ENCODE measurements at places on chromosomes 11 and 22. TPM values are rescaled to one million over a fixed set of nuclear protein-coding genes. Genes with fewer than 3 reads are reported as not detected.

DNA sequence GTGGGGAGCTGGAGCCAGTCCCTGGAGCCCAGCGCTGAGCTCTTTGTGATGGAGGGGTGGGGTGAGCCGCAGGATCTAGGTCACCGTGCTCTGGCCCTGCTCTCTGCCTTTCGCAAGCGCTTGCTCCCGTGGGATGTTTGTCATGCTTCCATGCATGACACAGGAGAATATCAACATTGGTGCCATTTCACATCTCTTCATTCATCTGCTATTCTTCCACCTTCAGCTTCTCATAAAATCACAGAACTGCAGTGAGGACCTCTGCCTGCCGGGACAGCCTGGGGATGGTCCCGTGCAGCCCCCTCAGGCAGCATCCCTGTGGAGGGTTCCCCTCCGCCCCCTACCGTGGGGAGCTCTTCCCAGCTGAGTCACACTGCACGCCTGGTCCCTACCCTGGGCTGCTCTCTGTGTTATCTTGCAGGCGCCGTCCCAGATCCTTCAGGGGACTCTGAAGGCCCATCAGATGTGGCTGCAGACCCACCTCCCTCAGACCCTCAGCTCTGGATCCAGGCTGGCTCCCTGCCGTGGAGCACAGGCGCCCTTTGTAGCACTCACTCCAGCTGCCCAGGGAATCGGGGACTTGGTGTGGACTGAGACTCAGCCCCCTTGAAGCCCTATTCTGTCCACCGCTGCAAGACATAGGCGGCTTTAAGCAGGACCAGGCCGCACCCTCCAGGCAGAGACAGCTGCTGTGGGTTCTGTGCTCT, 5.1 kb upstream of the SEPTIN5 start:
- DNase-seq = peak; percentile 28

- DNase-seq = no peak
Observed at GRCh38 chr11:113286509-113287497, 27.6 kb upstream of the TTC12 start.

GRCh38 chr11:975827-976226, 50.2 kb downstream of the AP2A2 start:
- peak; percentile 76 for DNase-seq

DNA sequence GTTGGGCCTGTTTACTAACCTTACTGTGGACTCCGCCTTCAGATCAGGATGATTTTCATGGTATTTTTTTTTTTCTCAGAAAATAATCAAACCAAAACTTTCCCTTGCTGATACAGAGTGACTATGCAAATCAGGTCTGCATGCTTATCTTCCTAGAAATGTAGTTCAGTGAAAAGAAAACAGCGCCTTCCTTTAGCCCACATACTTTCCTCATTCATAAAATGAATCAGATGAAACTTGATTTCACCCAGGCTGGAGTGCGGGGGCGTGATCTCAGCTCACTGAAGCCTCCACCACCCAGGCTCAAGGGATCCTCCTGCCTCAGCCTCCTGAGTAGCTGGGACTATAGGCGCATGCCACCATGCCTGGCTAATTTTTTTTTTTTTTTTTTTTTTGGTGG, 26.0 kb downstream of the ZNRF3 start:
- DNase-seq = no peak

- DNase-seq = peak; percentile 78
Observed at GRCh38 chr11:19553683-19554333, 158.8 kb upstream of the NAV2 start.

DNA sequence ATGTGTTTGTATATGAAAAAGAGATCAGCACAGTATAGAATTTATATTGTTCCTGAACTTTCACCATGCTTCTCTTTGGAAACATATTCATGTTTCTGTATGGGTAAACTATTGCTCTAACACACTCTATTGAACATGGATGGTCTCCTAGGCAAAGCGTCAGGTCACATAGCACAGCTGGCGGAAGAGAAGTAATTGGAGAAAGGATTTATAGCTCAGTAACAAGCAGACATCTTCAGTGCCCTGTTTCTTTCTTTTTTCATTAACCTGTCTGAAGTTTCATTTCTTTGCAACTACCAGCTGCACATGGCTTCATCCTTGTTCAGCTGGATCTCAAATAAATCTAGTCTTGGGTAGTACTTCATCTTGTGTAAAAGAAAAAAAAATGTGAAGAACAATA, 84.4 kb upstream of the TRPC6 start:
- DNase-seq = no peak

DNA sequence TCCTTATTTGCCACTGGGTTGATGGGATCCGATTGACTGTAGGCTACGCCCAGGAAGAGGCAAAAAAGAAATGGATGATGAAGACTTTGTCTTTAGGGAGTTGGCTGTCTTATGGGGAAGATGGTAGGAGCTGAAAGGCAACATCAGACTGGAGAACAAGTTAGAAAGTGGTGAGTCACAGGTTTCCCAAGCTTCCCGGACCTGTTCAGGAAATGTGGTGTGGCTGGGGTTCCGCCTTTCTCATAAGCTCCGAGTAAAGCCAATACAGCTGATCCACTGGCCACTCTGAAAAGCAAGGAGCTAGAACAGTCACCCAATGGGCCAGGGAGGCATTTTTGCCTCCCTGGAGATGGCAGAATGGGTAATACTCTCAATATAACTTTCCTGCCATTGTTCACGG, 194.5 kb downstream of the SNX19 start:
- no peak for DNase-seq

DNA sequence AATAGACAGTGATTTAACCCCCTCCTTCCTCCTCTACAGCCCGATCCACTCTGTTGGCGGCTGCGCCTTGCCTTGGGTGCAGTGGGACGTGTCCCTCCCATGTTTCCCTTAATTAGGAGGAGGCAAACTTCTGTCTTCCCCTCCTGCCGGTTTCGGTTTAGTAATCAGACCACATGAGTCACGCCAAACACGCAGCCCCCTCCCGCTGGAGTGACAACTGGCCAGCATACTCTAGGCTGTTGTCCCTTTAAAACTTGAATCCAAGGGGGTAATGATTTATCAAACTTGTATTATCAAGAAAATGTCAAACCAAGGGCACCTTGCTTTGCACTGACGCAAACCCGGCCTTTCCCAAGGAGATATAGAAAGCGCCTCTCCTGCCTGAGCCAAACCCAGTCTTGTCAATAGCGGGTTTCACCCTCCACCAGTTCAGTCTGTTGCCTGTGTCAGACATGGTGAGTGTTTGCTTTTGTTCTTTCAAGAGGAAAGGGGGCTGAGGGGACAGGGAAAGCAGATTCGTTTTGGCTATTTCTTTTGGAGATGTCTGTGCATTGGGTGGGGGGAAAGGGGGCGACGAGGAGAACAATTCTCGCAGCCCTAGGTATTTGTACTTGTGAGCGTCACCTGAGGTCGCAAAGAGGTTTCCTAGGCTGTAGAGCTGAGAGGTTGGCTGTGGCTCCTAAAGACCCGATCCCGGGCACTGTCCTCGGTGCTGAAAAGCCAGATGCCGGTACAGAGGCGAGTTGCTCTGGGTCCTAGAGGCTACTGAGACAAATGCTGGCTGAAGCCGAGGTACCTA, at the start of gene SLC6A5:
Gene SLC6A5, plus strand, starts transcription at position 388 of the 799 bp plus-strand sequence. Its CDS starts 65 bp downstream, at position 453.
- peak; percentile 90 for DNase-seq

GRCh38 chr11:14112721-14113120, 150.2 kb downstream of the SPON1 start:
- no peak for DNase-seq

DNA sequence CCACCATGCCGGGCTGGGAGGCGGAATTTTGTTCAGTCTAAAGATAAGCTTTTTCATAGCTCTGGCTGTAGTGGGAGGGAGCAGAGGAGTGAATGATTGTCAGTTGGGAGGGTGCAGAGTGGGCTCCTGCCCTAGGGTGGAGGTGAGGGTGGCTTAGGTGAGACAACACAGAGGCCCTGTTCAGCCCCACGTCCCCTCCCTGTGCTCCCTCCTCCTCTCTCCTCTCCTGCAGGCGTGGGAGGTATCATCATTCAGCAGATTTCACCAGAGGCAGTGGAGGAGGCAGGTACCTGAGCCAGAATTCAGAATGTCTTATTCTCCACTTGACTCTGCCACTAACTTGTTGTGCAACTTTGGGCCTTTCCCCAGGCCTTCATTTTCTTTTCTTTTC, 1.7 kb upstream of the THRSP start:
- DNase-seq = no peak

DNA sequence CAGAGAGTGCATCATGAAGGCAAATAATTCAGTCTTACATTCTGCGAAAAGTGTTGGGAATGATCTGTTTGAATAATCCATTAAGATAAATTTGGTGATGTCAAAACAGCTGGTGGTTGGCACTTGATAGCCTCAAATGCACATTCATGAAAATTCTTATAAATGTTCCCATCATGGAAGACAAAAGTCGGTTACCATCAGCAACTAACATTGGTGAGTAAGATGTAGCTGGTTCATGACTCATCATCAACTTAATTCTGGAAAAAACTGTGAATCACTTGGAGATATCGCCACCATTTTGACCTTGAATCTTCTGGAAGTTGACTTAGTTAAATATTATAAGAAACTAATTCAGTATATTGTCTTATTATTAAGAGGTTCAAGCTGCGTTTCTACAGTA, 11.2 kb downstream of the CRYBB1 start:
- no peak for DNase-seq

DNA sequence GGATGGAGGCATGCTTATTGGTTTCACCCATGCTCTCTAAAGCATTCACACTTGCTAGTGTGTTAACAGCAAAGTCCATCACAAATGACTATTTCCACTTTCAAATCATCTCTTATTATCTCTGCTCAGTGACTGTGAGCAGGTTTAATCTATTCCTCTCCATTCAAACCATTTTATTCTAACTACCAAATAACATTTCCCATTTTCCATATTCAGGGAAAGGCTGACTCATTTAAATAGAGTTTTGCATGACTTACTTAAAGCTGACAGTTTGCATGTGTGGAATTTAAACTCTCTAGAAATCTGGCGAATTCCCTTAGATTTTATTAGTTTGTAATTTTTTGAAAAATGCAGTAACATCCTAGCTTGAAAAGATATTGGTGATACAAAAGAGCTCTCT, 615.7 kb upstream of the LRRC4C start:
- no peak for DNase-seq

DNA sequence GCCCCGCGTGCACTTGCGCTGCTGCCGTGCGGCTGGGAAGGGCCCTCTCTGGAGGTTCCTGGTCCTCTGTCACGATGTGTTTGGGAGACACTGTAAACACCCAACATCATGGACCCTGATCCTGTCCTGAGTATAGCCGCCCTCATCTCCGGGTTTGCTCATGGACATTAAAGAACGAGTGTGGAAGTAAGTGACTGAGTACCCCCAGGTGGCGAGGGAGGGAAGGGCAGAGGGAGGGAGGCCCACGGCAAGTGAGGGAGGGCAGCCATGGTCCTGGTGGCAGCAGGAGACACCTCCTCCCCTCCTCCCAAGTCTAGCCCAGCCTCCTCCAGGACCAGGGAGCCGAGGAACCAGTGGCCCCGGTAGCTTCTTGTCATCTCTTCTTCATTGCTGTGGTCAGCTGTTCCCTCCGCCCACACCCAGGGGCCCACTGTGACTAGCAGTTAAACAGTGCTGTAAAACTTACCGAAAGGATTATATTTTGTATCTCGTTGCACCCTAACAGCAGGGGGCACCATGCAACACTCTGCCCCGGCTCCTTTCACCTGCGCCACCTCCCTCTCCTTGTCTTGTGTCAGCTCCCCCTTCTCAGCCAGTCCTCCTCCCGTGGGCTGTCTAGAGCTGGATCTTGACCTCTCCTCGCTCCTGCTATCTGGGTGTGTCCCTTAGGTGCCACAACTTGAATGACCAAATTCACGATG, 566.5 kb upstream of the B3GAT1 start:
- peak; percentile 53 for DNase-seq

- DNase-seq = no peak
Observed at GRCh38 chr11:5349550-5349949, 1.8 kb upstream of the OR51B6 start.

- DNase-seq = no peak
Observed at GRCh38 chr11:95780544-95780943, 9.0 kb downstream of the FAM76B start.

- DNase-seq = no peak
Observed at GRCh38 chr22:31083923-31084810, 3.0 kb downstream of the SMTN start.

DNA sequence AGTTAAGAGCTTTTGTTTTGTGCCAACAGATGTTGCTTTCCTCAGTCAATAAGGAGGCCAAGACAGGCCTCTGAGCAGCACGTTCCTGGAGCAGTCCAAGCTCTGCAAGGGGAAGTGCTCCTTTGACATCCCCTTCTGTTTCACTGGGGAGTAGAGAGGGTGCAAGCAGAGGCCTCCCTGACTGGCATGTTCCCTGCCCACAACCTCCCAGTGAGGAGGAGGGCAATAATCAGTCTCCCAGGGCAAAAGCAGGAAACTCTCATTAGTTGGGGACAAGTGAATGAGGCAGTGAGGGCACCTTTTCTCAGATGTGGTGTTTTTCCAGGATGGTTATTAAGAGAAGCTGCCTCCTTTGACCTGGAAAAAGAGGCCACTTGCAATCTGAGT, 79.5 kb upstream of the ZBED5 start:
- no peak for DNase-seq

GRCh38 chr22:30244066-30244465, 2.5 kb downstream of the LIF start:
- no peak for DNase-seq

- DNase-seq = no peak
Observed at GRCh38 chr11:128232588-128232987, 354.8 kb downstream of the ETS1 start.

The MOGAT2 gene
- not detected for total RNA-seq

The CLDN5 gene
- 0.26 TPM for total RNA-seq

The OR4D6 gene
- not detected for total RNA-seq

The OR10A2 gene
- not detected for total RNA-seq

The CFAP300 gene
- total RNA-seq = 1.2 TPM

The EHF gene
- total RNA-seq = not detected
